ENCODE measurements at places on chromosomes 6 and 20.

DNA sequence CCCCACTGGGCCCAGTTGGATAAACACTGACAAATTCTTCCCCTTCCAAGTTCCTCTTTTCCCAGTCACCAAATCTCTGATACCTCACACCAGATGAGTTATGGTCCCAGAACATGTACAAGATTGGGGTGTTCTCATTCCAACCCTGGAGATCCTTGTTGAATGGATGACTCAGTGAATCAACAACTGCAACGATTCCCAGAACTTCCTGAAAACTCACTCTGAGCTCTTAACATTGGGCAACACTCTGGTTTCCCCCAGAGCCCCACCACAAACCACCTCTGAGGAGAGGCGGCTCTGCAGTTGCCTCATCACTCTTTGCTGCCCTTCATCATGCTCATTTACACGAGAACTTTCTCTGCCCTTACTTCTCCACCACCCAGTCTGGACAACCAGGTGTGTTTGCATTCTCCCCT lies 115.2 kb downstream of the MRPL14 start:
- H3K4me3 ChIP-seq = no peak overlapping the region
- no peaks in the 10 kb centered on the region for H3K27me3 ChIP-seq
- peaks cover 2% of the 10 kb centered on the region for H3K4me1 ChIP-seq
- H3K27ac ChIP-seq = no peak overlapping the region
- no peaks in the 10 kb centered on the region for H3K36me3 ChIP-seq
- no peak for DNase-seq

DNA sequence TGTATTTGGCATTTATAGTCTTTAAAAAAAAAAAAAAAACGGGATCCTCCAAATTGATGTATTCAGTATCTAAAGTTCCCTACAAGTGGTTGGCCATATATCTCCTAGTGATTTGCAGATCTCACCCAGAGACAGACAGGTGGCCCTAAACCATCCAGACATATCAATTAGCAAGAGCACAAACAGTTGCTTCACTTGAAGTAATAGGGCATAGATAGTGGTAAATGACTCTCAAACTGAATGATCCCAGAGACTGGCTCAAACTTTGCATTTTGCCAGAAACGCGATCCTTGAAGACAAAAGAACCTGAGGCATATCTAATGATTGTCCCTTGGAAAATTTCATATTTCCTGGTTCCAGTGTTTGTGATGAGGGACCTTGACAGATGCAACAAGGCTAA lies 54.6 kb downstream of the HMGCLL1 start:
- no peaks in the 10 kb centered on the region for H3K4me1 ChIP-seq
- no peak overlapping the region for H3K27ac ChIP-seq
- H3K27me3 ChIP-seq = no peaks in the 10 kb centered on the region
- no peak overlapping the region for H3K4me3 ChIP-seq
- peak; percentile 52 for DNase-seq

GRCh38 chr6:160362556-160362955 lies 14.4 kb downstream of the SLC22A3 start:
- no peak overlapping the region for H3K27ac ChIP-seq
- H3K4me3 ChIP-seq = no peak overlapping the region
- H3K27me3 ChIP-seq = no peaks in the 10 kb centered on the region

DNA sequence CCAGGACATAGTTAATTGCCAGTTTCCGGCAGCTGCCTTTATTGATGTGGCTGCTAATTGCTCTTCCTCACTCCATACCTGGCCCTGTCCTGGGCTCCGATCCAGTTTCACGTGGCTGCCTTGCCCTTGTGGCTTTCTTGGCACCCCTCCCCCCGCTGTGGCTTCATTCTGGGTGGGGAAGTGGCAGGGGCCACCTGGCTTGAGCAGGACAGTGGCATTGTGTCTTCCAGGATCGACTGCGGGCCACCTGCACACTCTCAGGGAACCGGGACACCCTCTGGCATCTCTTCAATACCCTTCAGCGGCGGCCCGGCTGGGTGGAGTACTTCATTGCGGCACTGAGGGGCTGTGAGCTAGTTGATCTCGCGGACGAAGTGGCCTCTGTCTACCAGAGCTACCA lies 10.8 kb downstream of the MAVS start:
- H3K36me3 ChIP-seq = peaks cover 10% of the 10 kb centered on the region
- DNase-seq = no peak
- no peak overlapping the region for H3K27ac ChIP-seq

DNA sequence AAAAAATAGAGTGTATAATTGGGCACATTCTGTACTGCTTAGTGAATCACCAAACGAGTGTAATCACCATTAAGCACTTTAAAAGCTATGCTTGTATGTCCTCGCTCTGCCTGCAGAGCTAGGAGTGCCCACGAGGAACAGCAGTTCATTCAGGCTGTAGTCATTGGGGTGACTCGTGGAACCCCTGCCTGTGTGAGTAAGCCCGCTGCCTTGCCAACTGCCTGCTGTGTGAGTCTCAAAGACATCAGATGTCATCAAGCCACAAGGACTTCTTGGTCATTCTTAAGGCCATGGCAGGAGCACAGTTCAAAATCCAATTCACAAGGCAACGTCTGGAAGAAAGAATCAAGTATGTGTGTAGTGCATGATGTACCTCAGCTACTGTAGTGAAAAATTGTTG lies 60.4 kb downstream of the FOXO3 start:
- H3K4me1 ChIP-seq = no peaks in the 10 kb centered on the region
- peak; percentile 73 for DNase-seq
- H3K4me3 ChIP-seq = no peak overlapping the region

- H3K27ac ChIP-seq = no peak overlapping the region
- no peaks in the 10 kb centered on the region for H3K36me3 ChIP-seq
- H3K27me3 ChIP-seq = no peaks in the 10 kb centered on the region
- no peak overlapping the region for H3K4me3 ChIP-seq
- no peaks in the 10 kb centered on the region for H3K4me1 ChIP-seq
Measured at GRCh38 chr6:37029249-37029971, 24.0 kb downstream of the FGD2 start.

- H3K27me3 ChIP-seq = no peaks in the 10 kb centered on the region
- H3K27ac ChIP-seq = no peak overlapping the region
- no peak overlapping the region for H3K4me3 ChIP-seq
- DNase-seq = no peak
Measured at GRCh38 chr6:81138236-81138635, 614.2 kb downstream of the TENT5A start.

- no peaks in the 10 kb centered on the region for H3K27me3 ChIP-seq
- no peaks in the 10 kb centered on the region for H3K36me3 ChIP-seq
- H3K27ac ChIP-seq = no peak overlapping the region
- H3K4me3 ChIP-seq = no peak overlapping the region
Measured at GRCh38 chr6:82691997-82692396, 328.4 kb downstream of the TPBG start.

DNA sequence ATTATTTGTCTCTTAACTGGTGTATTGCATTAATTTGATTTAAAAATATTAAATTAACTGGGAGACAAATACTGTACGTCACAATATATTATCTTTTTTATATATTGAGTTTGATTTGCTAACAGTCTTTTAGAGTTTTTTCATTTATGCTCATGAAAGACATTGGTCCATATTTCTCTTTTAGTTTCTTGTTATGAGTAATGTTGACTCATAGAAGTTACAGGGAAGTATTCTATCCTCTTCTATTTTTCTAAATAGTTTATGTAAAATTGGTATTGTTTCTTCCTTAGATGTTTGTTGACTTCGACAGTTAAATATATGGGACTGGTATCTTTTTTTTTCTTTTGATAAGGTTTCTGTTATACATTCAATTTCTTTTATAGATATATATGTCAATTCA lies 1115.6 kb upstream of the CITED2 start:
- H3K27me3 ChIP-seq = no peaks in the 10 kb centered on the region
- DNase-seq = no peak
- no peaks in the 10 kb centered on the region for H3K4me1 ChIP-seq

DNA sequence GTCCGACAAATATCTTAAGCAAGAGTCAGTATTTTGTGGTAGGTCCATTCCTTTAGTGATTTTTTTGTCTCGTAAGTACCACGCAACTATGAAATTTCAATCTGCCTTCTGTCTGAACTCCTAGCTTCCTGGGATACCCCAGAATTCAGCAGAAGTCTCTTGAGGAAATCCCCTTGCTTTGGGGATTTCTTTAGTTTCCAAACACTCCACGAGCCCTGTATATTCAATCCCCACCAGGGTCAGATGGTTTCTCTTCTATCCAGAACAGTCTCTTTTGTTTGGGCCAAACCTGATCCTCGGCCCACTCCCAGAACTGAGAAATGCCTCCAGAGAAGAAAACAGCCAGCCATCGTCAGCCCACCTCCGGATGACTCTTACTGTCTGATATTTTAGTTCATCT lies 113.0 kb downstream of the CHD6 start:
- H3K27me3 ChIP-seq = no peaks in the 10 kb centered on the region
- H3K27ac ChIP-seq = no peak overlapping the region
- H3K4me1 ChIP-seq = no peaks in the 10 kb centered on the region
- DNase-seq = no peak
- H3K4me3 ChIP-seq = no peak overlapping the region

DNA sequence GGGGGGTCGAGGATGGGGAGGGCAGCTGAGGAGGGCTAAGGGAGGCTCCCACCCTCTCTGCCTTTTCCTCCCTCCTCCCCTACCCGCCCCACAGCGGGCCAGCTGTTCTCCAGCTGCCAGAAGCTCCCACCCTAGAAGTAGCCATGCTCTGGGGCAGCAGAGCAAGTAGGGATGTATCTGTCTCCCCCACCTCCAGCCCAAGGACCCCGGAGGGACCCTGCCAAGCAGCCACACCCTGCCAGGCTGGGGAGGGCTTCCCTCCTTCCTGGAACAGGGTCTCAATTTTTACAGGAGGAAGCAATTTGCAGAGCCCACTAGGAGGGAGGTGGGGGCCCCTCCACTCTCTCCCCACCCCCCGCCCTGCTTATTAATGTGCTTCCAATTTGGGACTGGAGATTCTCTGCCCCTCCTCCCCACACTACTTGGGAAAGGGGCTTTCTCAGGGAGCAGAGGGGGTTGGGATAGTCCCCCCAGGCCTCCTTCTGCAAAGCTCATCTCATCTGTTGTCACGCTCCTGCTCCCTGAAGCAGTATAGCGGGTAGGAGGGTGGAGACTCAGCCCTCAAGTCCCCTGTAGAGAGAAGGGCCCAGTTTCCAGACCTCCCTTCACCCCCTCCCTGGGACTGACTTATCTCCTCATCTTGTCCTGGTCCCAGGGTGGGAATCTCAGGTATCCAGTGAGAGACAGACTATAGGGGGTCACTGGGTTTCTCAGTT lies 4.5 kb downstream of the TEAD3 start:
- peak overlapping the region; percentile 74 for H3K27ac ChIP-seq
- DNase-seq = no peak
- H3K4me3 ChIP-seq = no peak overlapping the region
- no peaks in the 10 kb centered on the region for H3K27me3 ChIP-seq
- H3K4me1 ChIP-seq = peaks cover 45% of the 10 kb centered on the region

GRCh38 chr6:130307752-130308361 lies 58.0 kb upstream of the TMEM200A start:
- no peaks in the 10 kb centered on the region for H3K36me3 ChIP-seq
- H3K4me3 ChIP-seq = no peak overlapping the region
- H3K27me3 ChIP-seq = no peaks in the 10 kb centered on the region
- no peak for DNase-seq
- H3K4me1 ChIP-seq = no peaks in the 10 kb centered on the region

DNA sequence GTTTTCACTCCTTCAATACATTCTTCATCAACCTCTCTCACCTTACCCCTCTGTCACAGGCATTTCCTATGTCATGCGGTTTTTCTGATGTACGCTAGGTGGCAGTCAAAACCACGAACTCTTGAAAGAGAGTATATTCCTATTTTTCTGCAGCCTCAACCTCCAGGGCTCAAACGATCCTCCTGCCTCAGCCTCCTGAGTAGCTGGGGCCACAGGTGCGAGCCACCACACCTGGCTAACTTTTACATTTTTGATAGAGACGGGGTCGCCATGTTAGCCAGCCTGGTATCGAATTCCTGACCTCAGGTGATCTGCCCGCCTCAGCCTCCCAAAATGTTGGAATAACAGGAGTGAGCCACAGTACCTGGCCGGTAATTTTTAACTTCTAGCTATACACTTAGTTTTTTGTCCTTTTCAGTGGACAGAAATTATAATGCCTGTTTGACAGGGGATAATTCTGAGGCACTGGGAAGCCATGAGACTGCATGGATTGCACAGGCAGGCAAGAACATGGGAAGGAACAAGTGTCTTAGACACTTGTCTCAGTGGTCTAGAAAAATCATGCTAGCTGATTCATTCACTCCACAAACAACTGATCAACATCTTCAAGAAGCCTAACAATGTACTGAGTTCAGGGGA lies 22.5 kb upstream of the HFE start:
- peak; percentile 62 for DNase-seq
- H3K27ac ChIP-seq = no peak overlapping the region
- H3K4me1 ChIP-seq = no peaks in the 10 kb centered on the region
- H3K36me3 ChIP-seq = no peaks in the 10 kb centered on the region

- DNase-seq = no peak
- no peak overlapping the region for H3K27ac ChIP-seq
- H3K4me3 ChIP-seq = no peak overlapping the region
- no peaks in the 10 kb centered on the region for H3K4me1 ChIP-seq
Measured at GRCh38 chr6:133247581-133247980, 6.4 kb downstream of the EYA4 start.

GRCh38 chr6:139642346-139642745 lies 267.9 kb upstream of the CITED2 start:
- no peak overlapping the region for H3K4me3 ChIP-seq
- H3K36me3 ChIP-seq = no peaks in the 10 kb centered on the region
- H3K4me1 ChIP-seq = no peaks in the 10 kb centered on the region
- DNase-seq = no peak
- H3K27ac ChIP-seq = no peak overlapping the region
- H3K27me3 ChIP-seq = no peaks in the 10 kb centered on the region

DNA sequence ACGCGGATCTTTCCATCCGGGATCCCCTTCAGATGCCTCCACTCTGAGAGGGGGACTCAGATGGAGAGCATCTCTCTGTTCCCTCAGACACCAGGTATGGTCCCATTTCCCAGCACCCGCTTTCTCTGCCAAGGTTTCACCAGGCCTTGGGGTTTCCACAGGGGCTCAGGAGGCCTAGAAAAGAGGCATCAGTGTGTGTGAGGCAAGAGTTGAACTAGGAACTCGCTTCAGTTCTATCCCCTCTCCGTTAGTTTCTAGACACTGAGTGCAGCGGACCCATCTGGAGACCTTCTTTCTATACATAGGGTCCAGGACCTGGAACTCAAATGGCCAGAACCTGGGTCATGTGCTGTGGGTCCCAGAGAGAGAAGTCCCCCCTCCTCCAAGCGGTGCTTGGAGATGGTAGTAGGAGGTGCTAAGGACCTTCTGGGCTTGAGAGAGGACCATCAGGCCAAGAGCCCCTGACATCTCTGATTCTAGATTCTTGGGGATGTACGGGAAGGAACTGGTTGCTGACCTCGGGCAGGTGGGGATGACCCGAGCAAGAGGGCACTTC lies 2.1 kb downstream of the SLC12A5 start:
- H3K4me1 ChIP-seq = no peaks in the 10 kb centered on the region
- no peak for DNase-seq
- H3K36me3 ChIP-seq = no peaks in the 10 kb centered on the region
- peaks cover 53% of the 10 kb centered on the region for H3K27me3 ChIP-seq
- no peak overlapping the region for H3K27ac ChIP-seq

- no peaks in the 10 kb centered on the region for H3K36me3 ChIP-seq
- H3K4me1 ChIP-seq = no peaks in the 10 kb centered on the region
- H3K4me3 ChIP-seq = no peak overlapping the region
- no peak overlapping the region for H3K27ac ChIP-seq
- no peaks in the 10 kb centered on the region for H3K27me3 ChIP-seq
- no peak for DNase-seq
Measured at GRCh38 chr20:37649017-37649416, 44.8 kb upstream of the CTNNBL1 start.

GRCh38 chr6:112249489-112249888 lies 4.9 kb downstream of the LAMA4 start:
- H3K27me3 ChIP-seq = peaks cover 2% of the 10 kb centered on the region
- no peaks in the 10 kb centered on the region for H3K36me3 ChIP-seq
- DNase-seq = no peak
- H3K4me1 ChIP-seq = peaks cover 8% of the 10 kb centered on the region

Data from mesendoderm (in vitro differentiated cells).